Naive B cell (primary cell): ENCODE measurements at places on chromosomes 6 and 20.

DNA sequence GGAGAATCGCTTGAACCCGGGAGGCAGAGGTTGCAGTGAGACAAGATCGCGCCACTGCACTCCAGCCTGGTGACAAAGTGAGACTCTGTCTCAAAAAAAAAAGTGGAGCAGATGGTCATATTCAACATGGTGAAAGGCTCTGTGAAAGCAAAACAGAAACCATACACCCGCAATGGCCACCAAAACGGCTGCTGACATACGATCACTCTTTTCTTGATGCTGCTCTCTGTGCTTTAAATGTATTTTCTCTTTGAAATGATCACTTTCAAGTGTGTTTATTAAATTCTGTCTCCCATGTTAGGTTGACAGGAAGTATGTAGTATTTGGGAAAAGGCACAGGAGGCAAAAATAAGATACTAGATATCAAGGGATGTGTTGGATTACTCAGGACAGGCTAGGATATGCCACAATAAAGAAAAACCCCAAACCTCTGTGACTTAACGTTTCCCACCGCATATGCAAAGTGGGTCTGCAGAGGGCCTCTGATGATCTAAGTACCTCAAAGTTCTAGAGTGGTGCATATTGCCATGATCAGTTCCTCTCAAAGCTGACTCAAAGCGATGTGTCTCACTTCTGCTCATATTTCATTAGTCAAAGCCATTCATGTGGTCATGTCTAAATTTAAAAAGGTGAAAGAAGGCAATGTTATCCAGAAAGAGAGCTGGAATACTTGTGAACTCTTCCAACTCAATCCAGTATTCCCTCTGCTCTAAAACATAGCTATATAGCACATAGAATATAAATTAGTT is 155.1 kb upstream of the SOX4 start:
- peak; percentile 3 for DNase-seq

- peak; percentile 29 for DNase-seq
Observed at GRCh38 chr6:105892577-105893262, 193.4 kb upstream of the PRDM1 start.

- DNase-seq, result no peak
Observed at GRCh38 chr6:63844287-63844686, 208.7 kb downstream of the PHF3 start.

GRCh38 chr6:116572162-116572561 is 858 bp downstream of the RWDD1 start:
- DNase-seq, result no peak

GRCh38 chr6:143299253-143300166 is 151.0 kb downstream of the ADAT2 start:
- no peak for DNase-seq

GRCh38 chr6:157137501-157137900 is 185.8 kb downstream of the TMEM242 start:
- no peak for DNase-seq

DNA sequence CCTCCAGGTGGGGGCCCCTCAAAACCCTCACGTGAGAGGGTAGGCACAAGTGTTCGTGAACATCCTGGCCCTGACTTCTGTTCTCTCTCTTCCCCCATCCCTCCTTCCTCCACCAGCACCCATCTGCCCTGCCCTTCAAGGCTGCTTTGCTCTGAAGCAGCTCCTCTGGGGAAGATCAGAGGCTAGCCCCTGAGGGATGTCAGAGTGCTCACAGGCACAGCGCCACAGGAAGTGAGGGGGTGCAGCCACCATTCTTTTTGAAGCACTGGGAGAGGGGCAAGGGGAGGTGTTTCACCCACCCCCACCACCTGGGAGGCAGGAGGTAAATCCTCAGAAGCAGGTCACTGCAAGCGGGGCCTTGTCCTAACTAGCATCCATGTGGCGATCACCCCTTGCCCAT is 11.4 kb downstream of the MOCS1 start:
- no peak for DNase-seq
